ENCODE measurements at places on chromosomes 13 and 19.

DNA sequence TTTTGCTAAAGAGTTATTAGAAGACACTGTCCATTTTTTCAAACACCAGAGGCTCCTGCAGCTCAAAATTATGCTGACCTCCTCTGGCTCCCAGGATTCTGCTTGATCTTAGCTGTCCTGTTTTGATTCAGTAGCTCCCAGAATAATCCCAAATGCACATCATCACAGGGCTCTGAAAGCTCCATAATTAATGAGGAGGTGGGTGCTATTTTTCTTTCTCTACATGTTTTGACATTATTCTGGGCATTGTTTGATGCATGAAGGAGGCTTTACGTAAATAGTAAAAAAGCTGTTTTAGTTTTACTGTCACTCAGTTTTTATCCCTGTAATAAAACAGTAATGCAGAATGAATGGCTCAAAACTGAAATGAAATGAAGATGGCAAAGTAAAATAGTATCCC is 495.4 kb downstream of the DCT start:
- no peak for DNase-seq

GRCh38 chr13:35025314-35025713 is 83.2 kb downstream of the NBEA start:
- DNase-seq: no peak

DNA sequence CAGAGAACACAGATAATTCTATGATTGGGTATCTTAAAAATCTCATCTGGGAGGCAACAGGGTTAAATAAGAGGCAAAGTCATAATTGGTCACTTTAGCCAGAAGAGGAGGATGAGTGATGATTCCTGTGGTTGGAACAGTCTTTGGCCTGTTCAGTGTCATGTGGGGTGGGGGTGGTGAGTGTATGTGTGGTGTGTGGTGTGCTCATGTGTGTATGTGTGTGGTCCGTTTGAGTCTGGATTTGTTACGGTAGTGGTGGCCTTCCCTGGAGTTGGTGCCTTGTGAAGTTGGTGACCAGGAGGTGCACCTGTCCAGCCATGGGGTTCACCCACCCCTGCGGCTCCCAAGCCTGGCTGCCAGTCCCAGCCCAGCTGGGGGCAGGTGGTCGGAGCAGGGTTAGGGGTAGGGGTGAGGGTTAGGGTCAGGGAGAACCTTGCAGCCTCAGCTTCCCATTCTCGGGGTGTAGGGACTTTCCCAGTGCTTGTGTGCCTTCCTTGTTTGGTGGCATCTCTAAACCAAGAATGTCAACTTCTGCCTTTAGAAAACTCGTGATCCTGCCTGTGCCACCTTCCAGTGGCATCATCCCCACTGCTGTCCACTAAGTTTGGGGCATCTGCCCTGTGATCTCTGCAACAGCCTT is 97.5 kb downstream of the RAB20 start:
- DNase-seq: no peak

DNA sequence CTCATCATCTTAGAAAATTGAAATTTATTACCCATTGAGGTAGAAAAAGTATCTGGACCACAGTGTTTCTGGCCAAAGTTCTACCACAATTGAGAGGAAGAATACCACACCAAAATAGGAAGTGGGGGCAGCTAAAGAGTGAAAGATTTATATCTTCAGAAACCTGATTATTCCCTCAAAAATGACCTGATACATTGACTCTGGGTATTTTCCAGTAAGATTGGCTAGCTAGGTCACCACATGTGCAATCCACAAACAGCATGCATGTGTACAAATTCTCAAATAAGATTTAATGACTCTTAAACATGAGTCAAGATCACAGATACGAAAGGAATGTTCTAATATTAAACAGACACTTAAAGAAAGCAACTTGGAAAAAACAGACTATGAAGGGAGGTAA is 1516.2 kb upstream of the PCDH20 start:
- no peak for DNase-seq

DNA sequence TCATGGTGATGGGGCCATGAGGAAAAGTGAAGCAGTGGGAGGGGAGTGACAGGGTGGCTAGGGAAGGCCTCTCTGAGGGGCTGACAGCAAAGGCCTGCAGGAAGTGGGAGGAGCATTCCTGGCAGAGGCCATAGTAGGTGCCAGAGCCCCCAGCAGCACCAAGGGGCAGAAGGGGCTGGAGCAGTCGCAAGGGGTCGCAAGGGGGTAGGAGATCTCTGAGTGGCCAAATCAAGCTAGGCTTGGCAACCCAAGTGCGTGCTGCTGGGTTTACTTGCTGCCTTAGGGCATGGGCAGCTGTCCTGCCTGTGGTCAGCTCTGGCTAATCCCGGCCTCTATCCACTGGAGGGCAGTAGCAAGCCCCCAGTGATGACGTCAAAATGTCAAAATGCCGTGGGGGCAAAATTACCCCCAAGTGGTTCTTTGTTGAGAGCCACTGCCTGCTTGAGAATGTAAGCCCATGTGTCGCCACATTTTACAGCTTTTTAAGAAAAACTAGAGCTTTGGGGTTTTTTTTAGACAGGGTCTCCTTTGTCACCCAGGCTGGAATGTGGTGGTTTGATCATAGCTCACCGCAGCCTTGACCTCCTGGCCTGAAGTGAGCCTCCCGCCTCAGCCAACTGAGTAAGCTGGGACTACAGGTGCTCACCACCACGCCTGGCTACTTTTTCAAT is 11.8 kb downstream of the CCDC97 start:
- DNase-seq: peak; percentile 28

GRCh38 chr19:46296722-46297461 is at the start of gene HIF3A:
Gene HIF3A, plus strand, starts transcription at chr19:46297042. Its CDS starts 35 bp downstream, at chr19:46297077.
- DNase-seq: no peak

DNA sequence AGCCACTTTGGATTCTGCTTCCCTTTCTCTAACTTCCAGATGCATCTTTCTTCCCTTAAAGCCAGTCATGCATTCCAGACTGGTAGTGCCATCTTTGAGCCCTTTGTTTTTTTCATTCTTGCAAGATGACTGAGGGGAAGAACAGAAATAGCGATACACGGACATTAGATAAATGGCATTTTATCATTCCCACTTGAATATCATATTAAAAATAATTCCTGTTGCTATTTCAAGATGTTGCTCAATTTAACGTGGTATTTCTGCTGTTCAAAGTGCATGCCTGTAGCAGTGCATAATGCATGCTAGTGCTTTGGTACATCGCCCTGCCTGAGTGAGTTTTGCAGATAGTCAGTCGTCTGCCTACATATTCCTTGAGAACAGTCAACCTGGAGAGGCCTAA is 140.6 kb upstream of the FRY start:
- no peak for DNase-seq

- DNase-seq: peak; percentile 10
These were observed 489 bp downstream of the CCNE1 start for GRCh38 chr19:29812080-29812880.

GRCh38 chr13:42405665-42406390 is 133.9 kb downstream of the AKAP11 start:
- no peak for DNase-seq

DNA sequence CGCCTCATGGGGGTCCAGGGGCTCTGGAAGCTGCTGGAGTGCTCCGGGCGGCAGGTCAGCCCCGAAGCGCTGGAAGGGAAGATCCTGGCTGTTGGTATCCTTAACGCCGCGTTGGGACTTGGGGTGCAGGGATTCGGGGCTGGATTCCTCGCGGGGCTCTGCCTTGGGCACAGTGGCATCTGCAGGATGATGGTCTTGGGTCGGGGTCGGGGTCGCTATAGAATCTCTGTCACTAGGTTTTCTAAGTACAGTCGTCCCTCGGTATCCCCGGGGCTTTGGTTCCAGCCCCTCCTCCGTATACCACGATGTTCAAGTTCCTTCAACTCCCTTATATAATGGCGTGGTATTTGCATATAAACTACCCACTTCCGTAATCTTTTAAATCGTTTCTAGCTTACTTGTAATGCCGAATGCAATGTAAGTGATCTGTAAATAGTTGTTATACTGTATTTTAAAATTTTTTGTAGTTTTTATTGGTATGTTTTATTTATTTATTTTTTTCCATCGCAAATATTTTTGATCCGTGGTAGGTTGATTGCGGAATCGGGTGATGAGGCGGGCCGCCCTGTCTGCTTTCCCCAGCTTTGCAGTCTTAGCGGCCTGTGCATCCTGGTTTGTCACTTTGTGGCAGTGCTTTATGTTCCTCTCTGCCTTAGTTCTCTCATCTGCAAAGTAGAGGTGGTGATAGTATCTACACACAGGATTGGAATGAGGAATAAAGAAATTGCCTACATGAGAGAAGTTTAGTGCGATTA is 606 bp downstream of the ERCC5 start:
- peak; percentile 41 for DNase-seq
